ENCODE measurements at places on chromosomes 12 and 14.
A peak's percentile ranks its signal among the peaks of the same experiment; 100 is the strongest.

- DNase-seq: no peak
Measured at GRCh38 chr12:68959143-68959858, 26.3 kb upstream of the CPM start.

DNA sequence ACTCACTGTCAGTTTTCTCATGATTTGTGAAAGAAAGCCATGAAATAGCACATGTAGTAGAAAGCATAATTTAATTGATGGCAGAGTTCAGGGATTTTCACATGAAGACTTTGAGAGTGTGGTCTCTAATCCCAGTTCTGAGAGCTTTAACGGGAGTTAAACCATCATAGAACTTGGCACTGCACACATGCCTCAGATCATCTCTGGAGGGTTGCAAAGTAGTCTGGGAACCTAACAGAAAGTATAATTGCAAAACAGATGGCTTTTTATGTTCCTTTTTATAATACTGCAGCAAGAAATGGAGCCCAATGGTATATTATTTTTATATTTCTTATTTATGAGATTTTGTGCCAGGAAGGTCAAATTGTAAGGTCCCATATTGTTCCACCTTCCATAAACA lies 77.9 kb downstream of the BHLHE41 start:
- no peak for DNase-seq

GRCh38 chr12:31627456-31628054 lies 31.9 kb upstream of the ETFBKMT start:
- no peak for DNase-seq

- DNase-seq: peak; percentile 51
Measured at GRCh38 chr12:46524778-46525177, 152.2 kb upstream of the SLC38A2 start.

DNA sequence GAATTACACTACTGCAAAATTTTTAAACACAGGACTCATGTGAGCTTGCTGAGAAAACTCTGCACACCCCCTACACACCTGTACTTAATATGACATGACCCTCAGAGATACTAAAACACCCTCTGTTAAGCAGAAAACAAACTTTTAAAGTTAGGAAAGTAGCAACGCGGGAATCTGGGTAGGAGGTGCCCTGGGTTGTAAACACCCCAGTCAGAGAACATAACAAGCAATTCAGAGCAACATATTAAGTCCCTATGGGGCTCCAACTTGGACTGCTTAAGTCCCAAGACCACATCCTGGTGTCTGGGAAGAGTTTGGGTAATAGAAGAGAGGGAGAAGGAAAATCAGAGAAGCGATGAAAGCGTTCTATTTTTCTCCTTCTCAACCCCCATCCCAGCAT lies 1.2 kb downstream of the ATF7 start:
- no peak for DNase-seq

DNA sequence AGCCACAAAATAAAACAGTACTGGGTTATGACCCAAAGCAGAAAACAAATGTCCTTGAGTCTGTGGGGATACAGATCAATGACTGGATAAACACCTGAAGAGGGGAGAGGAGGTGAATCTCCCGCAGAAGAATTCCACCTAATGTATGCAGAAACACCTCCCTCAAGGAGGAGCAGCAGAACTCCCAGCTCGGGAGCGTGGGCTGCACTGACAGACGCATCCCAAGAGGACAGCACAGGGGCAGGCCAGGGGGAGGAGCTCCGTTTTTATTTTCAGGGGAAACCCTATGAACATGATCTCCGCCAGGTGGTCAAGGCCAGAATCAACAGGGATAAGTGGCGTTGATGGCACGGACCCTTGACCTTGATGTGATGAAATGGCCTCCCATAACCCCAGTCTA lies 41.8 kb upstream of the PPP2R5C start:
- DNase-seq: no peak

DNA sequence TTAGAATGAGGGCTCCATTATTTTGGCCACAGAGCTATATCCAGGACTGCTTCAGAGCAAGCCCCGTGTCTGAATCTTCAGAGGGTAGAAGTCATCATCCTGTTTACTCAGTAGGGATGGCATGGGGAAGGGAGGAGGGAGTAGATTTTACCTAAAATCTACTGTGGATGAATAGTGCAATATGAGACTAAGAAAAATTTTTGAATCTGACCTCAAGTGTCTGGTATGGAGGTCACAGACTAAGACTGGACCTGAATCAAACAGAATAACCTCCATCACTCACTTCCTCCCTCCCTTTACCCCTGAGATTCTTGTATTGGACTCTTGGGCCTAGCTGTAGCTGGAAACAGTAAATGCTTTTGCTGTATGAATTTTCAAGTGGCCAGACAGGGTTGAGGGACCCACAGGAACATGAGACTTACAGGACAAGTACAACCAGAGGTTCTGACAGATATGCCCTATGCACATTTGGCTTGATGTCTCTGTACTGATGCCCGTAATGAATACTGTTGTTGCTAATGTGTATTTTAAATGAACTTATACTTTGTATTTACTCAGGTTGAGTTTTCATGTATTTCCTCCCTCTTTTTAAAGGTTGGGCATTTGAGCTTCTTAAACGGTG lies 78.5 kb downstream of the CCDC91 start:
- DNase-seq: no peak

DNA sequence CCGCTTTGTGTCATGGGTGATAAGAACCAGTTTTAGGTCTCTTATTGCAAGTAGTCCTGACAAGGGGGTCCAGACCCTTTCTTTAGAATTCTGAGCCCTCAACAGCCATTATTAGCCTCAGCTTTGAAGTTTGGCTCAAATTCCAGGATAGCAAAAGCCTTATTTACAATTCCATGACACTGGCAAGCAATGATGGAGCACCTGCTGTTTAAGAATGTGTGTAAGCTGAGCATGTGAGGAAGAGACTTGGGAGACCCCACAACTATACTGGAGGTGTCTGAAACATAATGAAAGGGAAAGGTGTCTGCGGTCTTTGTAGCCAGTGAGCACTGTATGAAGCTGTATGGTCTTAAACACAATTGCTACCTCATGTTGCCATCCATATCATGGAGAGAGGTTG lies 119.8 kb downstream of the TBX5 start:
- DNase-seq: no peak

- no peak for DNase-seq
Measured at GRCh38 chr12:55874443-55874842, 31.7 kb upstream of the MMP19 start.

GRCh38 chr12:103814436-103814835 lies 26.6 kb downstream of the NT5DC3 start:
- no peak for DNase-seq

- DNase-seq: no peak
Measured at GRCh38 chr12:71649401-71649800, 14.2 kb downstream of the ZFC3H1 start.

DNA sequence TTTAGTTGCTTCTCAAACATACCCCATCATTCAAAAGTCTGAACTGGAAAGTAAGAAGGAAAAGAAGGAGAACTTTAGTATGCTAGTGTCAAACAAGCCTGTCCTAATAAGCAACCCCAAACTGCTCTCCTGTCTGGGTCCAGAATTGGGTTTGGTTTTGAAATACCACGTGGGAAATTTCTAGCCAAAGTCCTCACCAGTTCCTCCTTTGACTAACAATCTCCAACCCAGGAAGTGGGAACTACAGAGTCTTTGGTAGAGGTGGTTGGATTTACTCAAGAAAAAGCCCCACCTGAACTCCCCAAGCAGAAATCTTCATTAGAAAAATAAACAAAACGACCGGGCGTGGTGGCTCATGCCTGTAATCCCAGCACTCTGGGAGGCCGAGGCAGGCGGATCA lies 17.4 kb upstream of the EIF4B start:
- no peak for DNase-seq

- DNase-seq: no peak
Measured at GRCh38 chr14:96424109-96424989, 32.4 kb downstream of the AK7 start.

DNA sequence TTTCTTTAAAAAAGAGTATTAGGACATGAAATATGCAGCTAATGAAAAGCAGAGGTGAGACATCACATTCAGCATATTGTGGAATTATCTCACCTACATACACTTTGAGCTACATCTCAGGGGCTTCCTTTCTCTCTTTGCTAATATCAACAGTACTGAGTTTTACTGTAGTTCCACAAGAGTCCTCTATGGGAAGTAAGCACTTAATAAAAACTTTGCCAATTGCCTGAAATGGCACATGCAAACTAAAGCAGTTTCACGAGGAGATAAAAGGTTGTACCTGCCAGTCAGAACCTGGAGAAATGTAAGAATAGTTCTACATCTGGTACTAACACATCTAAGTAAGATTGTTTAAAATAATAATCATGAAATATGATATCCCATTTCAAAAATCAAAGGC lies 73.5 kb upstream of the GPHB5 start:
- DNase-seq: no peak

Data from thoracic aorta (tissue), 2 donors.